CD14-positive monocyte (primary cell): ENCODE measurements at places on chromosomes 12 and 14.

DNA sequence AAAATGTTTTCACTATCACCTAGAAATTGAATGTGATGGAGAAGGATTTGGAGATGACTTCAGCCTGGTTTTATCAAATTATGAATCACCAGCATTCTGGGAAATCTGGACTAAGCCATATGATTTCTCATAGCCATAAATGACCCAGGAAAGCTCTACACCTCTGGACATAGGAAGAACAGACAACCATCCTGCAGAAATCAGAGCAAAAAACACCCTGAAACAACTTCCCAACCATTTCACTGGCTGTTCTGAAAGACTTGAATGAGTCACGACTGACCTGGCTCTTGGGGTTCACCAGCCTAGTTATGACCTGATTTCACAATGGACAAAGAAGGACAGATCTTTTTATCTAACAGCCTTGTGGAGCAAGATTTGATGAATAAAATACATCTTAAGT lies 123.8 kb downstream of the KCNH5 start:
- no peak for DNase-seq

DNA sequence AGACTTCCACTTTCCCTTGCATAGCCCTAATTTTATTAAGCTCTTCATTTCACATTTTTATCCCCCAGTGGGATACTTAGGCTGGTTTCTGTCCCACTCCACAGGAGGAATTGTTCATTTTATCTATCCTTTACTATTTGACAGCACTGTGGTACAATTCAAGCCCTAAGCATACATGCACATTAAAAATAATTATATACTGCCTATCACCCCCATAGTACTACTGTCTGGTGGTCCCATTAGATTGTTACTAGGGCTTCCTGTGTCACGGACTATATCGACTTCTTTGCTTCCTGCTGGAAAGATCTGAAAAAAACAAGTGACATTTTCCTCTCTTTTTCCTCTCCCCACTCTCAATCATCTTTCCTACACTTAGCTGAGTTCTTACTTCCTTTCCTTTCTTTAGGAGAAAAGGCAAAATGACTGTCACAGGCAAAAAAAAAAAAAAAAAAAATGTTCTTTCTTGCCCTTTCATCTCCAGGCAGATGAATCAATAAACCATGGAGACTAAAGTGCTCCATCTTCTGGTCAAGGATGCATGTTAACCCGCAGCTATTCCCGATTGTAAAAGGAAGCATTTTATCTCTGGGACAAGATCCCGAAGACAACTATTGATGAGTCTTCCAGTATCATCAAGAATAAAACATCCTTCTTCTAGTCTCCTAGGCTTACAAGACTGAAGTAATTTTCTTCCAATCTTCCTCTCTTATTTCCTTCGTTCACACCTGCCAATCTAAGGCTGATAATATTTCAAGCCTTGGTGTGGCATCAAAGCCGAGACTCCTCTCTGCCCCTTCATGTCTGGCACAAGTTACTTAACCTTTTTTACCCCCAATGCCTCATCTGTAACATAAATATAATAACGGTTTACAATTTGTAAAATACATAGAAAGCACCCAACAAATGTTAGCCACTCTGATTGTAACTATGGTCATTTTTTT lies 94.4 kb upstream of the PLEKHG7 start:
- peak; percentile 40 for DNase-seq

- no peak for DNase-seq
Measured at GRCh38 chr14:73757381-73757780, 43.2 kb upstream of the PNMA1 start.

DNA sequence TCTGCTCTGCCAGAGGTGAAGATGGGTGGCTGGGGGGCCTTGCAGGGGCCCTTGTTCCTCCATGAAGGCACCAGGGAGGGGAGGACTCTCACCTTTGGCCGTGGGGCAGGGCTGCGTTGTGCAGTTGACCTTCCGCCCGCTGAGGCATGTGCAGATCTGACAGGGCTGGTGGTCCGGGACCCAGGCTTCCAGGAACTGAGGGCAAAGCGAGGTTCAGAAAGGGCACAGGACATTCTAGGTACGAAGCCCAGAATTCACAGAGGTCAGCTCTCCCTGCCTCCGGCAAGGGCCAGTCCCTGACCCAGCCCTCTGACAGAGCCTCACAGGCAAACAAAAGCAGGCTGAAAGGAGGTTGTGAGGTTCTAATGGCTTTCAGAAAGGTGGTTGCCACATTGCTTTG lies 40.4 kb upstream of the ANO2 start:
- DNase-seq, result no peak

DNA sequence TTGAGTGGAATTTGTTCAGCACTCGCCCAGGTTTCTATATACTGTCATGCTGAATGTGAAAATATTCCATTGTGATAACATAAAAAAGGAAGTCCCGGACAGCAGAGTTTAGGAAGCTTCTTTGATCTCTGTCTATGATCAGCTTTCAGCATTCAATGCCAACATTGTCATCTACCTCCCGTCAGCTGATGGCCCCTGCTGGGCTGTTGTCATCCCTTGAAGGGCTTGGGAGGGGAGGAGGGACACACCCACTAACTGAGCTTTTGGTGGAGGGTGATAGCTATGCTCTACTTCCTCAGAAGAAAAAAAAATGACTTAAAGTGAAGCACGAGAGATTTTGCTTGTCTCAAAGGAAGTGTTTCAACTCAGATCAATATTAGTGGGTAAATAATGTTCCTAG lies 4.7 kb upstream of the KRT77 start:
- DNase-seq, result no peak

DNA sequence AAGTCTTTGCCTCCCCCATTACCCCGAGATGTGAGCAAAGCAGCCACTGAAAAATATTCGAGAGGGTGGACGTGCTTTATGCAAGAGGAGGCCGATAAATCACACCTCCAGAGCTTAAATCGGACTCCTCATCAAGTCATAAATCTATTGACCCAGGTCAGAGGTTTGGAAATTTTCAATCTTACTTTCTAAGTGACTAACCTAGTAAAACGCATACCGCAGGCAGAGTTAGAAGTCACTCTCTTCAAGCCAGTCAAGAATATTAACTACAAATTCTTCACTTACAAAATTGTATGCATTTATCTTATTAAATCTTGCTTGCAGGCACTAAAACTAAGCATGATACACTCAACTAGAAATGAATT lies 34.9 kb downstream of the GPHB5 start:
- no peak for DNase-seq

GRCh38 chr14:90332271-90332584 lies 487 bp upstream of the NRDE2 start:
- DNase-seq, result no peak

DNA sequence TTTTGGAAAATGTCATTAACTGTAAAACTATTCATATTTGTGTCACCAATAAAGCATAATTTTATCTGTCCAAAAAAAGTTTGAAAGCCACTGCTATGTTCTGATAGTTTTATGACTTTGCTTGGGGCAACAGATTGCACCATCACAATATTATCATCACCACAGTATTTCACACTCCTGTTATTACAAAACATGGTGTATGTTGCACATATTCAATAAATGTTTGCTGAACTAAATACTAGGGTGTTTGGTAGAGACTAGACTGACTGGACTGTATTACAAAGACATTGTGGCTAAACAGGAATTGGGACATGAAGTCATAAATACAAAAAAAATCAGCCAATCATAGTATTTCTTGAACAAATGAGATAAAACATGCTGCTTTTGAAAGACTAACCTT lies 55.1 kb downstream of the PAWR start:
- DNase-seq, result no peak

DNA sequence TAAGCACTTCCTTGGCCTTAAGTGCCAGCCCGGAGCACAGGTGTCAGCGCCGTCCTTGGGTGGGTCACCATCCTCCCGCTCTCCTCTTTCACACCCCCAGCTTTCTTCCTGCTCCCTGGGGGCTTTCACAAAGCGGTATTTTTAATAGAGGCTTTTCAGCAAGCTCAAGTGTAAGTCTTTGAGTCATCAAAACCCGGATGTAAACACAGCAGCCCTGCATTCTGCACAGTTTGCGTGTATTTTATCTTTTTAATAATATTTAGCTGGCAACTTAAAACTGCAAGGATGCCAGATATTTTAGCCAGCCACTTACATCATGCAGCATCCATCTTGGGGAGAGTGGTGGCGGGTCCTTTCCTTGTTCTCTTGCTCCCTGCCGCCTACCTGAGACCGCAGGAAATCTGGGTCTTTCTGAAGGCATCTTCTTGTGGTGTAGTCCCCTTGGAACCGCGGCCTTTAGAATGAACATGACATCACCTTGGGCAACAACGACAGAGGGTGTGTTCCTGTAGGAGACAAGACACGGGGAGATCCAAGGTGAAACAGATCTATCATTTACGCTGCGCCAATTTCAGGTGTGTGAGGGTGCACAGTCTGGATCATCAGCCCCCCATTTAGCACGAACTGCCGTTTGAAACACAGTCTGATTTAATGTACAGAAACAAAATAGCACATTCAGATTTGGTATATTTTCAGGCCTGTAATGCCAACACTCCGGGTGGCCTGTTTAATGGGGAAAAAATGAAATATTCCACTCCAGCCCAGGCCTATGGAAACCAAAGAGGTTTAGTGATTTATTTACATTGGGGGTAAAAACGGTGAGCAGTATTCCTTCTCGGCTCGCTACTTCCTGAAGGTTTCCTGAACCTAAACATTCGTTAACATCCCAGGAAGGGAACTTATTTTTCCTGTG lies 12.5 kb upstream of the IRF2BPL start:
- peak; percentile 70 for DNase-seq

- DNase-seq, result no peak
Measured at GRCh38 chr14:40093800-40094199, 661.6 kb upstream of the FBXO33 start.

- DNase-seq, result no peak
Measured at GRCh38 chr12:123058980-123059379, 78.5 kb downstream of the ARL6IP4 start.

DNA sequence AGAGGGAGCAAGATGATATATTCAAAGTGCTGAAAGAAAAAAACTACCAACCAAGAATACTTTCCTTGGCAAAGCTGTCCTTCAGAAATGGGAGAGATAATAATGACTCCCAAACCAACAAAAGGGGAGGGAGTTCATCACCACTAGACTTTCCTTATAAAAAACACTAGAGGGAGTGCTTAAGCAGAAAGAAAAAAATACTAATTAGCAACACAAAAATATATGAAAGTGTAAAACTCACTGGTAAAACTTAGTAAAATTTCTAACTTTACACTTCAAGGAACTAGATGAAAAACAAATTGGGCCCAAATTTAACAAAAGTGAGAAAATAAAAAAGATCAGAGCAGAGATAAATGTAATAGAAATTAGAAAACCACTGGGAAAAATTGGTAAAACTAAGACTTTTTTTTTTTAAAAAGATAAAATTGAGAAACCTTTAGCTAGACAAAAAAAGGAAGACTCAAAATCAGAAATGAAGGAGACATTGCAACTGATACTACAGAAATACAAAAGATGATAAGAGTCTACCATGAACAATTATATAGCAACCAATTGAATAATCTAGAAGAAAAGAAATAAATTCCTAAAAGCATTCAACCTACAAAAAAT lies 60.4 kb upstream of the FAR2 start:
- peak; percentile 36 for DNase-seq

GRCh38 chr12:54959291-54960018 lies 25.1 kb downstream of the TESPA1 start:
- DNase-seq, result no peak

- DNase-seq, result no peak
Measured at GRCh38 chr12:54024127-54024526, 4.1 kb upstream of the HOXC6 start.

GRCh38 chr14:87805315-87805723 lies 187.7 kb downstream of the GALC start:
- peak; percentile 5 for DNase-seq

DNA sequence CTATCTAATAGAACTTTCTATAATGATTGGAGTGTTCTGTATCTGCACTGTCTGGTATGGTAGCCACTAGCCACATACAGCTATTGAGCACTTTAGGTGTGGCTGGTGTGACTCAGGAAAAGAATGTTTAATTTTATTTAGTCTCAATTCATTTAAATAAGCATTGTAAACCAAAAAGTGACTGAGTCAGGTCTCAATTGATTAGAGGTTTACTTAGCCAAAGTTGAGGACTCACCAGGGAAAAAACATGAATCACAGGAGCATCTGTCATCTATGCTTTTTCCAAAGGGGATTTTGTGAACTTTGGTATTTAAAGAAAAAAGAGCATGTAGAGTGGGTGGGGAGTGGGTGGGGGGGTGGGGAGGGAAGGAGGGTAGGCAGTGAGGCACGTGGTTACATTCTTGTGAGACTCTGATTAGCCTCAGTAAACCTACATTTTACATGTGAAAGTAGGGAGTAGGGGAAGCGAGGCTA lies 473.1 kb downstream of the ATP23 start:
- no peak for DNase-seq

GRCh38 chr12:105741786-105742566 lies 396.8 kb downstream of the NUAK1 start:
- no peak for DNase-seq

DNA sequence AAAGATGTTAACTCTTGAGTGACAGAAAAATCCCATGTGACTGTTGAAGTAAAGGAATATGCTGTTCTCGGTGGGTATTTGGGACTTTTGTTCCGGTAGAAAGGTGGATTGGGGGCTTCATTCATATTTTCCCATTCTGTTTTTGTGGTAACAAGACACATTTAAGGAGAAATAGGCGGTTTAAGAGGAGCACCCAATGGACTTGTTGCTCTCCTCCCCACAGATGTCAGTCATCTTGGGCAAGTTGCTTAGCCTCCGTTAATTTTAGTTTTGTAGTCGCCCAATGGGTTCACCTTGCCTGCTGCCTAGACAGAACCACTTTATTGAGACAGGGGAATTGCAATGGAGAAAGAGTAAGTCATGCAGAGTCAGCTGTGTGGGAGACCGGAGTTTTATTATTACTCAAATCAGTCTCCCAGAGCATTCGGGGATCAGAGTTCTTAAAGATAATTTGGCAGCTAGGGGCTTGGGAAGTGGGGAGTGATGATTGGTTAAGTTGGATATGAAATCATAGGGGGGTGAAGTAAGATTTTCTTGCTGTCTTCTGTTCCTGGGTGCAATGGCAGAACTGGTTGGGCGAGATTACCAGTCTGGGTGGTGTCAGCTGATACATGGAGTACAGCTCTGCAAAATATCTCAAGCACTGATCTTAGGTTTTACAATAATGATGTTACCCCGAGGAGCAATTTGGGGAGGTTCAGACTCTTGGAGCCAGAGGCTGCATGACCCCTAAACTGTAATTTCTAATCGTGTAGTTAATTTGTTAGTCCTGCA lies 50.3 kb downstream of the SLC38A1 start:
- DNase-seq, result no peak

DNA sequence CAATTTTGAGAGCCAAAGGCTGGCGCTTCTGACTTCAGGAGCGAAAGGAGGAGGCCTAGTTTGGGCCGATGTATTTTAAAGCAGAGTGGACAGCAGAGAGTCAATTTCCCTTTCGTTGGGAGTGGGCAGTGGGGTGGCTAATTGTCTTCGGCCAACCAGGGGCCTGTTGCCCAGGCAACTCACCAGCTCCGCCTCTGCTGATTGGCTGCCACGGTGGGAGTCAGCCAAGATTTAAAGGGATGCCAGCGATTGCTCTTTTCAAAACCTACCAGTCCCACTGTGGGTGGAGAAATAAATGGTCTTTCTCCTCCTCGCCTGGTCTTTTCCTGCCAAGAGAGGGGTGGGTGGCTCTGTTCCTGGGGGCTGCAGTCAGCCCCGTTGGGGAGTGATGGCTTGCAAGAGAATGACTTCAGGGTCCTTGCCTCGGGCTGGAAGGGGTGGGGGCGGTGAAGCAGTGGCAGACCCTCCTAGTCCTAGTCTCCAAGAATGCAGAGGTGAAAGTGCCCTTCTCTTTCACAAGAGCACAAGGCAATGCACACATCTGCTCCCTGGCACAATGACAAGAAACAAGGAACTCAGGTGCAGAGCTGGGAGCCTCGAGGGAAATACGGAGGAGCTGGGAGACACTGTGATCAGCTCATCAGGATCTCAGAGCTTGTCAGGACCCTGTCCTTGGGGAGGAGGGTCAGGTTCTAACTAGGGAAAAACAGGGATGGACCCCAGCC lies 37.7 kb downstream of the RASAL1 start:
- no peak for DNase-seq
